ENCODE measurements at places on chromosomes 2 and 18. TPM values are rescaled to one million over a fixed set of nuclear protein-coding genes. Genes with fewer than 3 reads are reported as not detected.

Gene HNRNPA3
- total RNA-seq, result 253 TPM

Gene ABCG8
- total RNA-seq, result not detected

Gene STON1
- total RNA-seq, result 0.62 TPM

Gene ALPI
- total RNA-seq, result not detected

Gene SCN2A
- total RNA-seq, result 0.04 TPM

Gene CNPPD1
- 50.2 TPM for total RNA-seq

Gene SERPINB3
- not detected for total RNA-seq

Gene GCKR
- not detected for total RNA-seq

Gene DOCK10
- 159 TPM for total RNA-seq

Gene FEV
- not detected for total RNA-seq

Gene PPP4R1
- 33.7 TPM for total RNA-seq

Gene EFEMP1
- total RNA-seq, result not detected

Gene CFC1
- not detected for total RNA-seq

Gene ANKRD29
- not detected for total RNA-seq

Gene GTF3C2
- 77.4 TPM for total RNA-seq

Gene M1AP
- total RNA-seq, result not detected

Gene HOXD10
- total RNA-seq, result not detected

Gene NR4A2
- 47.7 TPM for total RNA-seq

Gene ZSWIM2
- total RNA-seq, result not detected

Gene MC5R
- total RNA-seq, result not detected

Gene YES1
- total RNA-seq, result 29.0 TPM

Gene CHST10
- 13.4 TPM for total RNA-seq

Gene ASB18
- not detected for total RNA-seq

Gene REG1B
- not detected for total RNA-seq

Gene NYAP2
- total RNA-seq, result not detected

Gene MATN3
- not detected for total RNA-seq

Gene TUBB8B
- total RNA-seq, result not detected

Gene RGPD4
- total RNA-seq, result 0.87 TPM

Gene IAH1
- total RNA-seq, result 64.6 TPM

Gene CRYGD
- total RNA-seq, result not detected

Gene ZNF407
- total RNA-seq, result 9.6 TPM

Gene CROCC2
- total RNA-seq, result not detected

Gene TPO
- not detected for total RNA-seq

Gene TMEM127
- 21.2 TPM for total RNA-seq

Gene XPO1
- 237 TPM for total RNA-seq

Gene TMEM150A
- 2.4 TPM for total RNA-seq

Gene FAP
- total RNA-seq, result not detected

Gene FAHD2A
- 33.6 TPM for total RNA-seq

Gene WNT10A
- 6.8 TPM for total RNA-seq

Gene RGPD8
- 14.9 TPM for total RNA-seq

Gene RPRM
- not detected for total RNA-seq

Gene ANKMY1
- 15.9 TPM for total RNA-seq

Gene DHRS9
- not detected for total RNA-seq

Gene IL36RN
- total RNA-seq, result not detected

Gene RBM44
- total RNA-seq, result 0.46 TPM

Gene C2orf92
- total RNA-seq, result 6.1 TPM

Gene LPIN1
- total RNA-seq, result 25.2 TPM

Gene RTP5
- not detected for total RNA-seq

Gene TMEM169
- 0.41 TPM for total RNA-seq

Gene MAPRE2
- total RNA-seq, result 70.1 TPM

Gene RNF144A
- 31.4 TPM for total RNA-seq

Gene C2orf81
- total RNA-seq, result 5.1 TPM

Gene TSGA10
- 7.5 TPM for total RNA-seq

Gene ITGAV
- total RNA-seq, result 3.6 TPM

Gene NCKAP5
- total RNA-seq, result not detected

Gene PXDN
- 2.1 TPM for total RNA-seq

Gene IHH
- not detected for total RNA-seq

Measured in activated naive CD8-positive, alpha-beta T cell treated with anti-CD3 and anti-CD28 coated beads for 36 hours (primary cell).